Inflammatory macrophage treated with lipopolysaccharide for 4 hours (primary cell): ENCODE measurements at places on chromosomes 6 and 20.

- DNase-seq = no peak
Observed at GRCh38 chr20:58518896-58519593, 3.8 kb upstream of the APCDD1L start.

- no peak for DNase-seq
Observed at GRCh38 chr6:36913082-36913481, 27.3 kb downstream of the C6orf89 start.

- no peak for DNase-seq
Observed at GRCh38 chr6:89925826-89926225, 31.6 kb downstream of the GJA10 start.

- no peak for DNase-seq
Observed at GRCh38 chr6:88650979-88651378, 312.4 kb downstream of the RNGTT start.

DNA sequence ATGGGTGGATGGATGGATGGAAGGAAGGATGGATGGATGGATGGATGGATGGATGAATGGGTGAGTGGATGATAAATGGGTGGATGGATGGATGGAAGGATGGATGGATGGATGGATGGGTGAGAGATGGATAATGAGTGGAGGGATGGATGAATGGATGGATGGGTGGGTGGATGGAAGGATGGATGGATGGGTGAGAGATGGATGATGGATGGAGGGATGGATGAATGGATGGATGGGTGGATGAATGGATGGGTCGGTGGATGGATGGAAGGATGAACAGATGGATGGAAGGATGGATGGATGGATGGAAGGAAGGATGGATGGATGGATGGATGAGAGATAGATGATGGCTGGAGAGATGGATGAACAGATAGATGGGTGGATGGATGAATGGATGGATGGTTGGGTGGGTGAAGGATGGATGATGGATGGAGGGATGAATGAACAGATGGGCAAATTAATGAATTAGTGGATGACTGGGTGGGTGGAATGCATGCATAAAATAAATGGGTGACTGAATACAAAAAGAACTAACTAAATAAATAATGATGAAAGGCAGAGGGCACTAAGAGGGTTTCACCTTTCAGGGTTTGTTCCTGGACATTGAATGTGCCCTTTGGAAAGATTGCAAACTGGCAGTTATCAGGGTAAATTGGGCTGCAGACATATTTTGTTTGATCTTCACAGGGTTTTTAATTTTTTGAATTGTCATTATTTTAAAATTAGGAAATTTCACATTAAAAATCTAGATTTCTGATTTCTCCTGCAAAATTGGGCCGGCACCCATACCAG is 50.9 kb upstream of the PTPN1 start:
- no peak for DNase-seq
